ENCODE measurements at places on chromosomes 7 and 10.
A peak's percentile ranks its signal among the peaks of the same experiment; 100 is the strongest.

GRCh38 chr10:70135684-70136083, 3.1 kb upstream of the AIFM2 start:
- DNase-seq = no peak

GRCh38 chr7:132430861-132431822, 145.1 kb downstream of the PLXNA4 start:
- peak; percentile 72 for DNase-seq

GRCh38 chr10:10609379-10609955, 408.2 kb upstream of the CELF2 start:
- no peak for DNase-seq

DNA sequence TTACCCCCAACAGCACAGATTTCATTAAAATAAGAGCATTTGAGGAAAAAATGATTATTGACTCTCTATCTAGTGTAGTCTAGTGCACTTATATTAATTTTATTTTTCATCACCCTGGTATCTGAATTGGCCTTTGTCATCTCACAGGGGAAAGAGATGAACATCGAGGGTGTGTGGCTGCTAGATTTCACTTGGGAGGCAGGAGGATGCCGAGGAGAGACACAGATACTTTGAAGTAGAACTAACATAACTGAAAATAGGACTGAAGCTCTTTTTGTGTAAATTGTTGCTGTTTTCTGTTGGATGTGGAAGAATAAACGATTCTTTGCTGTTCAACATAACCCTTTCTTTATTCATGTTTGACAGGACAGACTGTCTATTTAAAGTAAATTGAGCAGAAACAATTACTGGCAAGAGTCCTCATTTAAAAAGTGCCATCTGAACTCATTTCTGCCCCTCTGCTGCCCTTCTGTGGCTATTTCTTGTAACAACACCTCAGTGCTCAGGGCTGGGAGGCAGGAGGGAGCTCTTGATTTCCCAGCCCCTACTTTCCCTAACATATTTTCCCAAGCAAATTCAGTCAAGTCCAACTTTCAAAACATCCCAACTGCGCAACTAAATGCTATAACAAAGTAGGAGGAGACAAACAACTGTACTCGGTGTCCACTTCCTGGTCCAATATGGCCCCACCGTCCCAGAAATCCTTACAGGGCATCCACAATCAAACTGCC, 15.6 kb downstream of the LYZL1 start:
- DNase-seq = peak; percentile 68

- DNase-seq = no peak
Observed at GRCh38 chr7:25059576-25059975, 65.5 kb downstream of the CYCS start.

Measured in hematopoietic multipotent progenitor cell treated with erythropoietin and hydrocortisone succinate and interleukin-3 and kit ligand, for 8 days (in vitro differentiated cells).